DMS153 (cell line): ENCODE measurements at places on chromosomes 2 and 18.

- no peak for DNase-seq
These were observed 45.8 kb downstream of the TSHZ1 start for GRCh38 chr18:75256376-75256775.

- DNase-seq: no peak
These were observed 103.0 kb downstream of the AP1S3 start for GRCh38 chr2:223734346-223734745.

- DNase-seq: no peak
These were observed 520.1 kb upstream of the PKDCC start for GRCh38 chr2:41527525-41528323.

DNA sequence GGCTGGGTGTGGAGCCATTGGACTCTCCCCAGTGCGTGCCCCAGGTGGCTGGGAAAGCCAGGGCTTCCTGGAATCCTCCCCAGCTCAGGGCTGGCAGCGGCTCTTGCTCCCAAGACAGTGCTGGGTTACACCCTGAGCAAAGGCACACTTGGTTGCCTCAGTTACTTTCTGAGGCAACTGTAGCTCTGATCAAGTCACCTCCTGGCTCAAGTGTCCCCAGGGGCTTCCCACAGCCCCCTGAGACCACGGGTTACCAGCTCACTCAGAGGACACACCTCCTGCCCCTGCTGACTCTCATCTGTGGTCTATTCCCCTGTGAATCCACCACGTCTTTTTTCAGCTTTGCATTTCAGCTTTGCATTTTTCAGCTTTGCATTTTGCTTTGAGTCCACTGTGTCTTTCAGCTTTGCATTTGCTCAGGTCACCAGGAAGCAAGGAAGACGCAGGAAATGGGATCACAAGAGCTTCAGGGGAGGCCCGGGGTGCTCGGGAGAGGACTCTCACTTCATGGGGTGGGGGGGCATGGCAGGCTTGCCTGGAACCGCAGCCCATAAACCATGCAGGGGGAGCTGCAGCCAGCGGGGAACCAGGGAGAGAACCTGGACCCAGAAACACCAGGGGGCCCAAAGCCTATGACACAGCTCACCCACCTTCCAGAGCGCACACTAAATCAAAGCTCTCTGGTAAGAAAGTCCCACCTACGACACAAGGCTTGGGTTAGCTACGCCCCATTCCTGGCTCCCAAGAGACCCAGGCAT lies 138.0 kb upstream of the ASB18 start:
- no peak for DNase-seq

DNA sequence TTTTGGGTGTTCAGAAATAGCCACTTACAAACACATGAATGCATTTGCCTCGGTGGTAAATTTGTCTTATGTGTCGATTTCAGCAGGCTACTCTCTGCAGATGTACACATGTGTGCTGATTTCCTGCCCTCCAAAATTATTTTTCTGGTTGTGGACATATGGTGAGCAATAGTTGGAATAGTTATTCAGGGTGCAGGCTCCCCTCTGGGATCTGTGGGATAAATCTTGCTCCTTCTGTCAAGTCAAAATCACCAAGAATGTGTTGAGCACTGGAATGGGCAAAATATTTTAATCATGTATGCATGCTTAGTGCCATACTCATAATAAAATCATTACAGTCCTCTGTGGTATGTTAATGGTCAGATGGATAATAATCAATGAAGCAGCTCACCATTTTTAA lies 684.5 kb downstream of the BCL11A start:
- DNase-seq: no peak

GRCh38 chr2:188571543-188572303 lies 280.0 kb downstream of the GULP1 start:
- no peak for DNase-seq

GRCh38 chr2:211376410-211376809 lies 820.0 kb downstream of the CPS1 start:
- DNase-seq: no peak

DNA sequence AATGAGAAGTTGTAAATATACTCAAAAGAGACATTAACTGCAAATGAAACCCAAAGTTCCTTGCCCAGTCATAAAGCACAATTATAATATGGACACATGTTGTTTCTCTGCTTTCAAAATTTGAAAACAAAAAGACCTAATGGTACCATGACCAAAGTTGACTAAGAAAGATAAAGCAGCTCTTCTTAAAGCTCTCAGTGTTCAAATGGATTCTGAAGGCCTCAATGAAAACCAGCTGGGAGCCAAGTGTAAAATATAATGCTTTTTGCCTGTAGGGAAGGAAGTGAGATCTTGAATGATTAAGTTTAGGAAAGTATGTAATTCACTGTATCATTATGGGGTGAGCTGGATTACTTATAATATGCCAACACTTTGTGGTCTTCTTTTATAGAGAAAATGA lies 178.6 kb downstream of the SATB2 start:
- no peak for DNase-seq

DNA sequence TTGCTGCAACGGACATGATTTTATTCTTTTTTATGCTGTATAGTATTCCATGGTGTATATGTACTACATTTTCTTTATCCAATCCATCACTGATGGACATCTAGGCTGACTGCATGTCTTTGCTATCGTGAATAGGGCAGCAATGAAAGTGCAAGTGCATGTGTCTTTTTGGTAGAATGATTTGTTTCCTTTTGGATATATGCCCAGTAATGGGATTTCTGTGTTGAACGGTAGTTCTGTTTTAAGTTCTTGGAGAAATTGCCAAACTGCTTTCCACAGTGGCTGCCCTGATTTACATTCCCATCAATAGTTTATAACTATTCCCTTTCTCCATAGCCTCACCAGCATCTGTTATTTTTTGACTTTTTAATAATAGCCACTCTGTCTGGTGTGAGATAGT lies 99.7 kb upstream of the CRIM1 start:
- no peak for DNase-seq
